ENCODE measurements at places on chromosomes 7 and 10.

GRCh38 chr7:134419085-134419484 lies 39.8 kb downstream of the AKR1B1 start:
- DNase-seq: no peak

GRCh38 chr7:38890597-38890996 lies 18.4 kb downstream of the VPS41 start:
- DNase-seq: no peak

GRCh38 chr7:84092207-84092606 lies 102.4 kb downstream of the SEMA3A start:
- DNase-seq: no peak

DNA sequence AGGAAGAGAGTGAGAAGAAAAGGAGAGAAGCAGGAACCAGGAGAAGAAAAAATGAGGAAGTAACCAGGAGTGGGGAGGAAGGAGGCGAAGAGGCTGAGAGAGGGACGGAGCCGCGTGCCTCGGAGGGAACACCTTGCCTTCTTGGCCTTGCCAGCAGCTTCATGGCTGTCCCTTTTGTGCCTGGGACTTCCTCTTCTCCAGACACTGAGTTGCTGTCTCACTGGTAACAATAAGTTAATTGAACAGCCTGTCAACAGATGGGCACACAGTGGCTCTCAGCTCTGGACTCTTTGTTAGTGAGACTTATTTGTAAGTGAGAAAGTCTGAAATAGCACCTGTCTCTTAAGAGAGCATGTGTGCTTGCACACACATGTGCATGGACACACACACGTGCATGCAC lies 83.2 kb downstream of the GATA3 start:
- no peak for DNase-seq

- DNase-seq: no peak
Observed at GRCh38 chr7:132499487-132499886, 76.8 kb downstream of the PLXNA4 start.

- DNase-seq: peak; percentile 4
Observed at GRCh38 chr7:131723926-131724325, 167.5 kb upstream of the PODXL start.

DNA sequence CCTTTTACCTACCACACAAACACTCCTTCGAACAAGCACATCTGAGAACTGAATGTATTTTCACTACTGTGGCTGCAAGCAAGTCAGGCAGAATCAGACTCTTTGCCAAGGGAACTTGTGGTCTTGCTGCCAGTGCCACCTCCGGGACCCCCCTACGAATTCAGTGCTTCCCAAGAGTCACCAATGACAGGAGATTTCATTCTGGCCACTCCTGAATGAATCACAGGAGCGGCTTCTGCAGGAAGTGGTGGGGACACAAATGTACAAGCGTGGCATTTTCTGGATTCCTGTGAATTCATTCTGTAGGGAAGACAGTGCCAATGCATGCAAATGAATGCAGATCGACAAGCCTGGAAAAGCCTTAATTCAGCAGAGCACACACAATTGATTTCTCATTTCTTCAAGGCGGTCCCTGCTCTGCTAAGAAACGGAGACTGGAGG lies 161.2 kb downstream of the CAMK1D start:
- DNase-seq: peak; percentile 6

DNA sequence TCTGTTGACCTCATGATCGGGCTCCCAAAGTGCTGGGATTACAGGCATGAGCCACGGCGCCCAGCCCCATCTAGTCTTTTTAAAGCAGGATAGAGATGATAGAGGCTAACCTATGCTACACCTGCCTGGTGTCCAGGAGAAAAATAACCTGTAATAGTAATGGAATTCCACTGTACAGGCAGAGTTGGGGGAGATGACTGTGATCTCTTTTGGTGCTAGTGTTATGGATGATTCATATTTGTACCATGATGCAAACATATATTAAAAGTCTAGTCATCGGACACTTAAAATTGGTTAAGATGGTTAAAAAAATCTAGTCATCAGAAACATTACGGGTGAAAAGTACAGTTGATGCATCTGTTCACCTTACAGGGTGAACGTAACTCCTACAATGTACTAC lies 6.1 kb upstream of the SAR1A start:
- no peak for DNase-seq

- peak; percentile 72 for DNase-seq
Observed at GRCh38 chr7:152006336-152006735, 19.1 kb upstream of the GALNT11 start.

DNA sequence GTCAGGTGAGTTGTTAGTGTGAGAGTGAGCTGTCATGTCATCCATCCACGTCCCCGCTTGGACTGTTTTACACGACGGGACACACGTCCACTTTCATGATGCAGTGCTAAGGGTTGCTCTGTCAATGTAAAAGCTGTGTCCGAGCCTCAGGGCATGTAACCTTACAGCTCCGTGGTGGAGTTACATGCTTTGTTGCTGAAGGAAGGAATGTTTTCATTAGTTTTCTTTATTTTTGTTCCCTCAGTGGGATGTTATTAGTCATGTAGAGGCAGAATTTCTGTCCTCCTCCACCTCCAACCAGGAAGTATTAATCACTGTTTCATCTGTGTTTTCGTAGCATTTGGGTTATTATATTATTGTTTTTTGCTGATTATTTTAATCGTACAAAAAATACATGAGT lies 88.6 kb downstream of the NRG3 start:
- DNase-seq: no peak

DNA sequence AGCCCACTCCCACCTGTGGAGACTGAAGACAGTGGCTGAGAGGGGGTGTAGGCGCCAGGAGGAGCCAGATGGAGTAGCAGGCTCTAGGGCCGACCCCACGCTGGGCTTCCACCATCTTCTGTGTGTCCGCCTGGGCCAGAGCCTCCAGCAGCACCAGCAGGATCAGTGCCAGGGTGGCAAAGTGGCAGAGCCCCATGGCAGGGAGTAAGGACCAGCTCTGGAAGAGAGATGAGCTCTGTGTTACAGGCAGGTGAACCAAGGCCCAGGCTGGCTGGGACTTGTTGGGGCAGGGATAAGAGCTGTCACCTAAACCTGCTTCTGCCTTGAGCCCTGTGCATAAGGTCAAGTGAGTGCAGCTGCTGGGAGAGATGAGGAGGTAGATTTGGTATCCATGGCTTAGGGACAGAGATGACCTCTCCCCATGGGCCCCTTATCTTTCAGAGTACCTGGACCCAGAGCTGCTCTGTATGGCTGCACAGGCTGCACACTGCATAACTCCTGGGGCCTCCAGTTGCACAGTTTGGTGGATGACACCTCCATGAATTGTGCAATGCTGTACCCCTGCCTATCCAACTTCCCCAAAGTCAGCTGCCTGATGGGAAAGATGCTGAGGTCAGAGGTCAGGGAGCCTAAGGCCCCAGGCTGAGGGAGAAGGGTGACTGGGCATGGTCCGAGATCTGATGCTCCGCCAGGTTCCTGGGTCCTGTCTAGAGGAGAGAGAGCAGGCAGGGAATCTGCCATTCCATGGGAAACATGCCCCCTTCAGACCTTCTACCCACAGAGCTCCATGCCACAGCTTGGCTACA lies 7.4 kb upstream of the SAMD8 start:
- DNase-seq: no peak

GRCh38 chr7:37901890-37902524 lies 14.6 kb downstream of the SFRP4 start:
- DNase-seq: peak; percentile 77

GRCh38 chr7:21414795-21415393 lies 13.0 kb upstream of the SP4 start:
- no peak for DNase-seq

All from AG10803 (cell line).